HuH-7.5 (cell line): ENCODE measurements at places on chromosomes 1 and 21.

DNA sequence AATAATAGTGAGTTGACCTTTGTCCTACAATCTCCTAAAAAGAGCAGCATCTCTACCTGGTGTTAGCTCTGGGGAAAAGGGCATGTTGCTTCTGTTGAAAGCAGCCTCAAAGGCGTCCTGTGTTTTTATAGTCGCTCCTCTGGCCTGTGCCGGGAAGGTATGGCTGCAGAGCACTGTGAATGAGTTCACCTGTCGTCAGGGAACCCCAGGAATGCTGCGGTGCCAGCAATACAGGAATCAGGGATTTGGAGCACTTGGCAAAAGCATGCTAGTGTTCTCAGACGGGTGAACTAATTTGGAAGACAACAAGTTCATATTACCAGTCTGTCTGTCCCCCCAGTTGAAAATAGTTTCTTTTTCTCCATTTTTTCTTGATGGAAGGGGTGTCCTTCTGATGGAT, 60.3 kb upstream of the PGD start:
- DNase-seq = no peak

DNA sequence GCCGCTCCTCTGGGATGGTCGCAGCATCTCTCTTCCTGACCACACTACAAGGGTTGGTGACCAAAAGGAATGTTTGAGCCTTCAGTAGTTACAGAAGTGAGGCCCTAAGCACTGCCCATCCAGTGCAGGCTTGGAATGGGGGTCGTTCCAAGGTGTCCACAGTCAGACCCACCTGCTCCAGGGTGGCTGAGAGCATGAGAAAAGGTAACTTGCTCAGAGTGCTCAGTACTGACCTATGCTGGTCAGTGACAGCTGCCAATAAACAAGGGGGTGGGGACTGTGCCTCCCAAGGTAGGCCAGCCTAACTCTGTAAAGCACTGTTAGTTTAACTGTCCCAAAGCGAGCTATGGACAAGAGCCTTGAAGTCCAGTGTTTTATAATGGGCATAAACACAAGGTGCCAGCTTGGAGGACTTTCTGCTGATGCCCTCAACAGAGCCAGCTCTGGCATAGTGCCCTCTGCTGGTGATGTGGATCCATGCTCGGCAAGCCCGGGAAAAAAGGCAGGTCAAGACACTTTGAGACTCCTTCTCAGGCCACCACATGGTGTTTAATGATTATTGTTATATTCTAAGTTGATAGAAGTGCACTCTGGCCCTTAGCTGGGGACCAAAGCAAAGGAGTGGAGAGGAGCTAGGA, 78.1 kb upstream of the DNAH14 start:
- peak; percentile 39 for DNase-seq

DNA sequence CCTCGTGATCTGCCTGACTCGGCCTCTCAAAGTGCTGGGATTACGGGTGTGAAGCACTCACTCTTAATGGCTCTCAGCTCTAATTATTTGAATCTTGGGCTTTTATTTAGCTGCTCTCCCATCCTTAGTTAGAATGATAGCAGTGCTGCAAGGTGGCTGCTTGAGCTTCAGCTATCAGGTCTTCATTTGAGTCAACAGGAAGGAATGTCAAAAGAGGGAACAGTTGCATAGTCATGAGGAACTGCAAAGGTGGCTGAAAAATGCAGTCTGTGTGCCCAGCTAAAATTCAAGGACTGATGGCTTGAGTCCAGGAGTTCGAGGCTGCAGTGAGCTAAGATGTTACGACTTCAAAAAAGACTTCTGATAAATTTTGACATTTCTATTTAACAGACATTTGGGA, 55.6 kb downstream of the UCK2 start:
- DNase-seq = no peak

- no peak for DNase-seq
These were observed 34.6 kb downstream of the TNR start for GRCh38 chr1:175708787-175709186.

DNA sequence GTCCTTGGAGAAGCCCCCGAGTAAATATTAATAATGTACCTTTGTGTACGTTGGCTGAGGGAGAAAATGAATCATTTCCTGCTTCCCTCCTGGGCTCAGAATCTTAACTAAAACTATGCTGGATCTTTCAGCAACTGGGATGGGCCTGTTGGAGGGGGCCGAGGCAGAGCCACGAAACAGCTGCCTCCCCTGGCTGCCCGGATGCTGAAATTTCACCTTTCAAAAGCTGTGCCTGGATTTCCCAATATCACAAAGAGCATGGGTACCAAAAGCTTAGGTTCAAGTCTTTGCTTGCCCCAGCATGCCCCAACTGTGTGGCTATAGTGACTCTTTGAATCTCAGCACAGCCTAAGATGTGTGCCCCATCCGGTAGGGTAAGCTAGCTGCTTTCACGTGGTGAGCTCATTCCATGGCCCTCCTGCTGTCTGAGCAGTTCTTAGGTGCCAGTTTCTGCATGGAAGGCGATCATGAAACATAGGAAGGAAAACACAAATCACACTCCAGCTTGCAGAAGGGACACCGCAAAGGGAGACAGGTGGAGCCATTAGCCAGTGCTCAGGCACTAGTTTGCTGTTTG, 473.5 kb downstream of the PTPRU start:
- DNase-seq = no peak

GRCh38 chr21:36640174-36640720, 58.7 kb upstream of the SIM2 start:
- DNase-seq = no peak

DNA sequence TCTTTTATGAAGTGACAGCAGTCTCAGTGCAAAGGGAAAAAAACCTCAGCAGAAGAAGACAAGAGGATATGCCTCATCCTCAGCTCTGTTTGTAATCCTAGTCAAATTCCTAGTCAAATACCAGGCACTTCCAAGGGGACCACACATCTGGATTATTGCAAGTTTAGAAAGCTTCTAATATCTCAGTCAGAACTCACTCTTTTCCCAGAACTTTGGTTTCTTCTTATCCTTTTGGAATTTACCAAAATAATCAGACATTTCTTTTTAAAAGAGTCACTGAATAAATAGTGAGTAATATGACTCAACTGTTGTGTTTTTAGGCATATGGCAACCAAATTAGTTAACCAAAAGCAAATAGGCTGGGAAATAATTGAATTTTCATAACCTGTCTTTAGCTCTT, 47.8 kb downstream of the PRRX1 start:
- DNase-seq = no peak

DNA sequence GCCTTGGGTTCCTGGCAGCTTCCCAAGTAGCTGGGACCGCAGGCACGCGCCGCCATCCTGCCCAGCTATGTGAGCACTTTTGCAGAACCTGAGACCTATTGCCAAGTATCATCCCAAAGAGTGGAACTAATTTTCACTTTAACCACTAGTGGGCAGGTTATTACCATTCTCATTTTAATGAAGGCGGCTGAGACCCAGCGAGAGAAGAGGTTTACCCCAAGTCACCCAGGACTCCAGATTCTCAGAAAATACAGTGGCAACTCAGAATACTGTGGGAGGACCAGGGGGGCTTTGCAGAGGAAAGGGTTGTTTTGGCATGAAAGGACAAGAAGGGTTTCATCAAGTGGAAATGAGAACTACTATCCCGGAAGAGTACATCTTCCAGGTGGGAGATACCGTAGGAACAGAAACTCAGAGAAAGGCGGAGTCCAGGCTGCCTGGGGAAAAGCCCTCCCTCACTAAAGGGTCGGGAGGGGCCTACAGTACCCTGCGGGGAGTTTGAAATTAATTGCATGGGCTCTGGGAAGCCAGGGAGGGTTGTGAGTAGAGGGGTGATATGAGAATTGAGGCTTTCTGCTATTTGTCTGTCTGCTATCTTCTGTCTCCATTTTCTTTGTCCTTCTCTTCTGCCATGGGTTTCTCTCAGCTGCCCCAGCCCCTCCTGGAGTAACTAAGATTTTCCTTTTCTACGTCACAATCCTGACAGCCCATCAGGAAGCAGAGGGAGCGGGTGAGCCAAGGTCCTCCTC, 7.2 kb upstream of the SEMA4A start:
- DNase-seq = peak; percentile 94

DNA sequence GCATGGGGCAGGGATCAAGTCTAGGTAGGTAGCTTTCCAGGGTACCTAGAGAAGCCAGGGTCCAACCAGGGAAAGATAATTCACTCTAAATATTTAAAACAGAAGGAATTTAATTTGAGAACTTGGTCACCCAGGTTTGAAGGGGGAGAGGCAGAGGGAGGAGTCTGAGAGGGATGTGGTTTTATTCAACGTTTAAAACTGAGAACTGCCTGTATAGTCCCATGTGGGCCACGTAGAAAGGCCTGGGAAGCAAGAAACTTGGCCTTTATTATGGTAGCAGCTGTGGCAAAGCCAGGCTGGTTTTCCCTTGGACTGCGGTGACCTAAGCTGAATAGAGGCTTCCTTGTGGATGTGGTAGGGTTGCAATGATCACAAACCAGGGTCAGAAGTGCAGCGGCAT, 42.0 kb upstream of the DUSP10 start:
- no peak for DNase-seq

- no peak for DNase-seq
These were observed 36.9 kb downstream of the WDR64 start for GRCh38 chr1:241688940-241689368.

- DNase-seq = no peak
These were observed 16.6 kb upstream of the ADAM30 start for GRCh38 chr1:119912963-119913362.

GRCh38 chr1:110798691-110799256, 74.2 kb upstream of the CD53 start:
- no peak for DNase-seq

- DNase-seq = no peak
These were observed 1352.7 kb downstream of the AMY1C start for GRCh38 chr1:105102371-105102770.

DNA sequence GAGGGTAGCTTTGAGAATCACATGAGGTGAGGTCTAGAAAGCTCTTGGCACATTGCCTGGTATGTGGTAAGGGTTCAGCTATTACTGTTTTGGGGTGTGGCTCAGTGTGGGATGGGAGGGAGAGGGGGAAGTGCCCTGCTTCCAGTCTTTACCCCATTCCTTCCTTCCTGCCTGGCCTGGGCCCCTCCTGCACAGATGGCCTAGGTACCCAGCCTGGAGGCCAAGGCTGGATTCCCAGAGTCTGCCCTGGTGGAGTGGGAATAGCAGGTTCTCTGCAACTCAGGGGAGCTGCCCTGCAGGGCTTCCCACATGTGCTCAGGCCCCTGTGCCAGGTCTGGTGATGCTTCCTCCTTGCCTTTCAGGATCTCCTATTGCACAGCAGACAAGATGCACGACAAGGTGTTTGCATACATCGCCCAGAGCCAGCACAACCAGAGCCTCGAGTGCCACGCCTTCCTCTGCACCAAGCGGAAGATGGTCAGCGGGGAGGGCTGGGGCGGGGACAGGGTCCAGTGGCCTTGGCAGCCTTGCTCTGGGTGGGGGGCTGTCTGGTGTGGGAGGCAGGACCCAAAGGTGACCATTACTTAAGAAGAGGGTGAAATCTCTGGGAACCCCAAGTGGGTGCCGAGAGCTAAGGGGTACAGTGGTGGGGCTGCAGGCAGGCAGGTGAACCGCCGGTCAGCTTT, 13.5 kb downstream of the LDLRAP1 start:
- DNase-seq = no peak

DNA sequence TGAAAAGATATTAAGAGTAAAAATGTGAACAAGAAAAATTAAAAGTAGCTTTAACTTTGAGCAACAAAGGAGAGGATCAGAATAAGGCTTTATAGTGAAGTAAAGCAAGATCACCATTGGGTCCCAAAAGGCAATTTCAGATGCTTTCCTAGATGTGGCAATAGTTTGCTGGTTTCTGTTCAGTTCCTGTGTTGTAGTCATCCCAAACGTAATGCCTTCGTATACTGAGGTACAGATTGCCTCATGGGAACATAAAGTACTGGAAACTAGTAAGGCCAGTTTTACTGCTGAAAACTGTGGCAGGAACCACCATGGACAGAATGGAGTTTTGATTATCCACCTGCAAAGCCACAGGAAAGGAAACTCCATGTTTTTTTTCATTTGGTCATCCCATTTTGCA, 283.5 kb upstream of the SGIP1 start:
- DNase-seq = no peak

- DNase-seq = no peak
These were observed 30.1 kb upstream of the EPS15 start for GRCh38 chr1:51549016-51549619.

DNA sequence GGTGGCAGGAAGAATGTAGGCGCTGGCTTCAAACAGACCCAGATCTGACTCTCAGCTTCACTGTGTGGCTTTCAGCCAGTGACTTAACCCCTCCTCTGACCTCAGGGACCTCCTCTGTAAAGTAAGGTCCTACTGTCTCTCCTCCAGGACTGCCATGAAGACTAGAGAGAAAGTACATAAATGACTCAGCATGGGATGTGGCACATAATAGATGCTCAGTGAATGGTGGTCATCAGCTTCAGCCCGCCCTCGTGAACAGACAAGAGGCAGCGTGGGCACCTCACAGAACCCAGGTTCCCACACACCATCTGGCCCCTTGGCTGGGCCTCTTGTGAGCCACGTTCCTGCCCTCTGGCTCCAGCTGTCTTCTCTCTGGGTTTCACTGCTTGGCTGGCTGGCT, 126.0 kb downstream of the SYF2 start:
- DNase-seq = no peak

GRCh38 chr1:159646687-159647086, 59.1 kb downstream of the APCS start:
- DNase-seq = no peak

GRCh38 chr1:195876792-195877191, 731.4 kb downstream of the KCNT2 start:
- DNase-seq = no peak

DNA sequence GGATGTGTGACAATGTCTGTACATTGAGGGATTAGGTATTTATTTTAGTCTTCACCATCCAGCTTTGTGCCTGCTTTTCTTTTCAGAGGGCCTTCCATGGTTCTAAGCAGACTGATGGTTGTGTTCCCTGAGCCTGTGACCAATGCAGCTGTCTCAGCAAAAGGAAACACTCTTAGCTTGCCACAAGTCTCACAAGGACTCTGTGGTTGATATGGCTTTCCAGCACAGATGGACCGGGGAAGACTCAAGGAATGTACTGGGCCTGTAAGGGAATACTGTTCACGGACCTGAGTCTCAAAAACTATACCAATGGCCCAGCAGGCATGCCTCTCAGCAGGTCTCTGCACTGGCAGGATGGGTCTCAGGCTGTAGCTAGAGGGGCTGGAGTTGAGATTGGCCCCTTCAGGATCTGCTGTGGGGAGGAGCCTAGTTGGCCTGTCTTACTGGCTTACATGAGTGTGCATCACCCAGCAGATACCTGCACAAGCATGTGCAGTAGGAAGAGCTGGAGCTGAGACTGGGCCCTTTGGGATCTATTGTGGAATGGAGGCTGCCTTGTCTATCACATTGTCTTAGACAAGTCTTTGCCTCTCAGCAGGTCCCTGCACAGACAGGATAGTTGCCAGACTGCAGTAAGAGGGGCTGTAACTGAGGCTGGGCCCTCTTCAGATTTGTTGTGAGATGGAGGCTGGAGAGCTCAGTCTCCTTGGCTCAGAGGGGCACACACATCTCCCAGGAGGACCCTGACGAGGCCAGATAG, 52.0 kb upstream of the PDC start:
- DNase-seq = no peak
